Activated naive CD4-positive, alpha-beta T cell (primary cell): ENCODE measurements at places on chromosomes 6 and 20.

- no peak for DNase-seq
Observed at GRCh38 chr20:56431471-56431870, 19.4 kb downstream of the CASS4 start.

GRCh38 chr20:46253391-46253790, 54.9 kb downstream of the CDH22 start:
- no peak for DNase-seq

DNA sequence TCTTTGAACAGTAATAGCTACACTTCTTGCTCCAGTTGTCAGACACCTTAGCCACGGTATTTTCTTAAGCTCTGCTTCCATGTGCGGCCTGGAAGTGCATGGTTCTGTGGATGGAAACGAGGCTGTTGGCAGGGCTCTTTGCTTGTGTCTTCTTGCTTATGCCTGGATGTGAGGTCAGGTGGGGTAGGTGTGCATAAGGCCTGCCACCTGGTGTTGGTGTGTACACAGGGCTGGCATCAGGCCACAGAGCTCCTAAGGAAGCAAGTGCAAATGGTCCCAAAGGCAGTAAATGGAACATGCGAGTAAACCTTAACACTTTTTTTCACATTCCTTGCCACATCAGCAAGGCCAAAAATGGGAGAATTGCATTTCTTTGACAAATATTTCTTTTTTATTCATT, 158.1 kb upstream of the GMDS start:
- DNase-seq = no peak

GRCh38 chr6:105954148-105954547, 132.0 kb upstream of the PRDM1 start:
- no peak for DNase-seq

- DNase-seq = no peak
Observed at GRCh38 chr6:156845454-156846155, 68.4 kb downstream of the ARID1B start.

DNA sequence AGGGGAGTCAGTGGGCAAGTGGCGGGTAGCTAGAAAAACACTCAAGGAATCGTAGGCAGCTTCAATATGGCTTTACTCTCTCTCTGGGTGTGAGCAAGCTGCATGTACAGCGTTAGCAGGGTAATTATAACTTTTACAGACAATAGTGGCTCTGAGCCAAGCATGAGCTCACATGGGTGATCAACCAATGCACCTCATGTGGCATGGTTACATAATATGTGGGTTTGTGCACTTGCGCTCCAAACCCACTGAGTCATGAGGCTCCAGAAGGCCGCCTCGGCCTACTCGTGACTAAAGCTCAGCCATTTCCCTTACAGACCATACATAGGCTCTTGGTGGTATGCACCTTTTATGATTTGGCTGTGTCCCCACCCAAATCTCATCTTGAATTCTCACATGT, 78.4 kb upstream of the FBXL4 start:
- no peak for DNase-seq

GRCh38 chr20:49484180-49485140, 2.0 kb upstream of the KCNB1 start:
- peak; percentile 27 for DNase-seq

GRCh38 chr20:44695674-44696300, 19.4 kb upstream of the CCN5 start:
- no peak for DNase-seq

- DNase-seq = no peak
Observed at GRCh38 chr6:55979526-55979925, 104.1 kb upstream of the BMP5 start.

DNA sequence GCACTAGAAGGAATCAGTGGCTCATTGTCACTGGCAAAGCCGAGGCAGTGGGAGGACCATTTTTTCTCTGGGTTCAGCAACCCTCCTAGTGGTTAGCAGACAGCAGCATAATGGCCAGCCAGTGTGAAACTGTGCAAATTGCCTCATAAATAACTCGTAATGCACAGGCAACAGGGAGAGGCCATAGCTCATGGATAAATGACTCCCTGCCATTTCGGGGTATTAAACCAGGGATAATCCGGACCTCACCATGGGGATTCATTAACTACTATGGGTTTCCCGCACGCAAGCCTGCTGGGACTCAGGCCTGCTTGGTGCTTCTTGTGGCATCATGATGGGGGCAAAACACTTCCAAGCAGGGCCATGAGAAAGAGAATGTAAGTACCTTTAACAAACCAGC, 158.2 kb upstream of the CHD6 start:
- DNase-seq = no peak

DNA sequence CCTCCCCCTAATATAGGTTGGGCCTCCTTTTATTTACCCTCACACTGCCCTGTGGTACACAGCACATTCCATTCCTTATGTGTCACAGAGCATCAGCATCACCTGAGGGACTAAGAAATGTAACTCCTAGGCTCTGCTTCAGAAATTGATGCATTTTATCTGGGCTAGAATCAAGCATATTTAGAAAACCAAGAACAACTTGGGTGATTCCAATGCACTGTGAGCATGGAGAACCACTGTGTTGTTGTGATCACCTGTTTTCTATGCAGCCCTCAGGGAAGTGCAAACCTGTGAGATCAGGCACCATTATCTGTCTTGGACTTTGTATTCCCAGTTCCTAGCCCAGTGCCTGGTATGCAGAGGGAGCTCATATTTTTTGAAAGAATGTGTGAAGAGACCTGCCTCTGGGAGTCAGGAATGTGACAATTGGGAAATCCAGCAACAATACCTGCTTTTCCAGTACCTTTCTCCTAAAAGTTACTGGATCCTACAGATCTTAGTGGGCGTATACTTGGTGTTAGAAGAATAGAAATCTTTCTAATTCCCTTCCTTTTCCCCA, 7.0 kb downstream of the KAT14 start:
- no peak for DNase-seq

DNA sequence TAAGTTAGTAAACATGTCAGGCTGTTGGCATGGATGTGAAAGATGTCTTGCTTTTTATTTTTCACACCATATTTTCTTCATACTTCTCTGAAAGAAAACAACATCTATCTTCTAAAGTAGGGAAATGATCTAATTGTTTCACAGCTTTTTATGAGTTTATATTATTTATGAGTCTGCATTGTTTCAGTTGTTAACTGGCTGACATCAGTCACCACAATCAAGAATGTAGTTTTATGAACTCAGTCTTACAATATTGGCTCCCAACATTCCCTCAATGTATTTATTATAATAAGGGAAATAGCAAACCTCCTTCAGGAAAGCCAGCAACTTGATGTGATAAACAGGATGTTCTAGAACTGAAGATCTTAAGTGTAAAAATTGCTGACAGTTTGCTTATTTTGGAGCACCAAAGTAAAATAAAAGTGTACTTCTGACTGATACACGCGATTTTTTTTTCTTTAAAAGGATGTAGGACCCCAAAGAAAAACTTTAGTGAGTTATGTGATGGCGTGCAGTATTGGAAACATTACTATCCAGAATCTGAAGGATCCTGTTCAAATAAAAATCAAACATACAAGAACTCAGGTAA, 106.0 kb downstream of the ADGRG6 start:
- no peak for DNase-seq

DNA sequence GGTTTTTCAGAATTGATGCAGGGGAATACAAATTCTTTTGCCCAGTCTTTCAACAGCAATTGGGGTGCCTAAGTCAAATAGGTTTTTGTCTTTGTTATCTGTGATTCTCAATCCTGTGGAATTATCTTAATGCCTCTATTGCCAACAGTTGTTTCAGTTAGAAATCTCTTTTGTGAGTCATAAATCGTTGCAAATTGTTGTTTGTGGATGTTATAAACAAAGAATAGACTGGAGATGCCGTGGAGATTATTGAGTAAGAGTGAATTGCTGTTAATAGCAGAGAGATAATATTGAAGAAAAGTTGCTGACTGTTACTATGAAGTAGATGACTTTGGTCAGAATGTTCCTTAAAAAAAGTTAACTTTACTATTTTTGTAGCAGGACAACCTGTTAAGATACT, 63.7 kb upstream of the POPDC3 start:
- DNase-seq = no peak

DNA sequence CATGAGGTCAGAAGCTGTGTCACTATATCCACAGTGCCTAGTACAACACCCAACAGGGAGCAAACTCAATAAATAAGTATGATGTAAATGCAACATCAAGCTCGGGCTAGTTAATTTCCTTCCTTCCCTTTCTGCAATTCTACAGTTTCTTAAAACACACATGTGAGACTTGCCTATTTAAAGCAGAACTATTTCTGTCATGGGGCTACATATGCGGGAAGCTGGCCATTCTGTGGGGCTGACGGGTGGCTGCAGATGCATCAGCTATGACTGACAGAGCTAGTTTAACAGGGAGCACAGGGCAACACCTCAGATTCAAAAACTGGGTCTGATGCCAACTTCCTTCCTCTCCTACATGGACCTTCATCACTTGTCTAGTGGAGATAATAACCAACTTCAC, 118.1 kb upstream of the ENPP5 start:
- DNase-seq = no peak

GRCh38 chr6:81309811-81310210, 442.7 kb downstream of the TENT5A start:
- DNase-seq = no peak

DNA sequence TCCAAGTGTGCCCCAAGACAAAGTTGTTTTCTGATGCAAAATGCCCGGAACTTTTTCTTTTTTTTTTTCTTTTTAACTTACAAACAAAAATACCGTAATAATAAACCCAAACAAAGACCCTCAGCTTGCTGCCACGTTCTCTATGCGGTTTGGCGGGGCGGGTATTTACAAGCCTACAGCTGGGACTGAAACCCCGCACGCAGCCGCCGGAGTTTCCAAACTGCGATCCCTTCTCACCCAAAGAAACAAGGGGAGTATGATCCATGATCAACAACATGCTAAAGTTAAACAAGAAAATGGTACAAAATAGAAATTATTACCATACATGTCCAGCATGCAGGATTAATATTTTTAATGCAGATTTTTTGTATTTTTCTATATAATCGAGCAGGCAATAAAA, 2.1 kb downstream of the MAFB start:
- no peak for DNase-seq

DNA sequence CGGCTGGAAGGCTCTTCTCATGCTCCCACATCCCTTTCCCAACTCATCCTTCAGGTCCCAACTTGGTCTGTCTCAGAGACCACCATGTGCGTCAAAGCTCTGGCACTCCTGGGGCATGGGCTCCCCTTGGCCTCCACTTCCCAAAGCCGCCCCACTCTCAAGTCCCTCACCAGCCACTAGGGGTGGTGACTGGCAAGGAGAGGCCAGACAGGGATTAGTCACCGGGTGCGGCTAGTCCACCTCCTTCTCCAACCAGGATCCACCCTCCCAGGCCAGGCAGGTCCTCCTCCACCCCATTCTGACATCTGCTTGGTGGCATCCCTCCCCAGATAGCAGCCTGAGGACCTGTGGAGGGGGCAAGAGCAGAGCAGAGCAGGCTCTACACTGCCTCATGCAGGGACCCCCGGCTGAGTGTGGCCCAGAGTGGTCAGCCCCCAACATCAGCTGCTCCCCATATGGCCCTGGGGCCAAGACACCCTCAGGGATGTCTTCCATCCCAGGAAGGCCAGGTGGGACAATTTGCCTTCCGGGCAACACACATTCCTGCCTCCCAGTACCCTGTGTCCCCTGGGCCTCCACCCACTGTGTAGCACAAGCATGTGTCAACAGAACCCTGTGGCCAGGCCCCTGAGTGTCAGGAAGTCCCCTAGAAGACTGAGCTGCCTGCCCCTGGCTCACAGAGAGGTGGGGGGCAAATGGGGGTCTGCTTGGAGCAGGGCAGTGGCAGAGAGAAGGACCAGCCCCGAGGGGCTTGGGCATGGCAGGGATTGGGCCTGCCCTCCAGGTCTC, 29.2 kb downstream of the YTHDF1 start:
- DNase-seq = no peak

- DNase-seq = no peak
Observed at GRCh38 chr6:106146852-106147351, 60.8 kb downstream of the PRDM1 start.

DNA sequence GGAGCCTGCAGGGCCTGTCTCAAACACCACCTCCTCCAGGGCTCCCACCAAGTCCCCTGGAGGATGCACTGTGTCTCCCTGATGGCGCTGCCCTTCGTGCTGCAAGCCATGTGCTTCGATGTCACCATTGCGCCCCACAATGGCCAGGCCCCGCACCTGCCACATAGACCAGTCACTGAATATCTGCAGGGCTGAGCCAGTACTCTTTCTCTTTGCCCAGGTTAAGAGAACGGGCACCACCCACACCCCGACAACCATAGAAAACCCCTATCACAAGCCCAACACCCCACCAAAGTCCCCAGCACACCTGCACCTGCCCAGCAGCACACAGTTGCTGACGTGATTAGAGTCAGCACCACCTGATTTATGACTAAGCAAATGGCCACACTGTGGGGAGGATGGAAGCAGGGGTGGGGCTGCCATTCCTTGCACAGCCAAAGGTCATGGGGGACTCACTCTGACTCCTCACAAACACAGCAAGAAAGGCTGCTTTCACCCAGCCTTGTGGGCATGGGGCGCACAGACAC, 104.3 kb downstream of the SLC23A2 start:
- no peak for DNase-seq

GRCh38 chr6:54907355-54907754, 60.8 kb downstream of the FAM83B start:
- no peak for DNase-seq

DNA sequence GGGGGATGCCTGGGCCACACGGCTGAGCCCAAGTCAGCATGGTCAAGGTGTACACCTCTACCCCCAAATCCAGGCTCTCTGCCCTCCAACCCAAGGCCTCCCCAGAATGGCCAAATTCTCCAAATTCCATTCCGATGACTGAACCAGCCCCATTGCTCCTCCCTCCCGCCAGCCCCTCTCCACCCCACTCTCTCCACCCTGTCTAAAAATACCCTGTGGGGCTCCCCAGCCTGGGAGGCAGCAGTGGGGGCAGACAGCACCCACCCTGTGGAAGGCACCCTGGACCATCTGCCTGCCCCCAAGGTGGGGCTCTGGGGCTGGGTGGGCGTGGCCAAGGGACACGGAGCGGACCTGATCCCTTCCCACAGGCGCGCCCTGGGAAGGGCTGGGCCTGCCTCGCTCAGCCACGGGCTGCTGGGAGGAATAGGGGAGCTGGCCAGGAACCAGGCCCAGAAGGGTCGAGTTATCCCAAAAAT, 11.4 kb downstream of the TEAD3 start:
- no peak for DNase-seq

DNA sequence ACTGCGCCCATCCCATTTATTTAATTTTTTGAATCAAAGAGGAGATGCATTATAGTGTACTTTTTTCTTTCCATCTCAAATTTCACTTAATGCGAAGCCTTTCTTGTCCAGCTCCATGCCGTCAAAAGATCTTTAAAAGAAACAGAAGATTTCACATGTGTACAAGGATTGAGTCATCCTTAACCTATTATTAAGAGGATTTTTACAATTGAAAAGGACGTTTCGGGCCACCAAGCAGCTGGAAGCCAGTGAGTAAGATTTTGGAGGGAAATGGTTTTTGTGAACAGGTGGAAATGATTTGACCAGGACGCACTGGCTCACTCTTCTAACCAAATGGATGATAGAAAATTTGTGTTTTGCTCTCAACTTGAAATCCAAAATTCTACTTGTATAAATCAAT, 15.1 kb upstream of the CCDC170 start:
- DNase-seq = no peak
